ENCODE measurements at places on chromosomes 4 and X.
A peak's percentile ranks its signal among the peaks of the same experiment; 100 is the strongest.

DNA sequence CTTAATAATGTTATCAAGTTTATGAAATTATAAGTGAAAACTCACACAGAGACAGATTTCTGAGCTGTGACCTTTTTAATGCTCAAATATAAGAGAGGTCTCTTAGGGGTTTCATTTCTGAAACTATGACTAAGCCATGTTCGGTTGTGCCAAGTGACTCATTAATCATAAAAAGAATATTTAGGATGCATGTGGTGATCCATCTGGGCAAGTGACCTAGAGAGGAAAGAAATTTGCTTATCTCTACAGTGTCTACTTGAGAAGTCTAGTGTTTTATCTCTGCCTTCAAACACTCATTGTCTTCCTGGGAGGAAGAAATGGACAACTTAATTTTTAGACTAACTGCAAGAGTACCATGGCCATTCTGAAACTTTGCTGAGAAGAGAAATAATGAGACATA, 545.3 kb upstream of the GRID2 start:
- no peak for DNase-seq

DNA sequence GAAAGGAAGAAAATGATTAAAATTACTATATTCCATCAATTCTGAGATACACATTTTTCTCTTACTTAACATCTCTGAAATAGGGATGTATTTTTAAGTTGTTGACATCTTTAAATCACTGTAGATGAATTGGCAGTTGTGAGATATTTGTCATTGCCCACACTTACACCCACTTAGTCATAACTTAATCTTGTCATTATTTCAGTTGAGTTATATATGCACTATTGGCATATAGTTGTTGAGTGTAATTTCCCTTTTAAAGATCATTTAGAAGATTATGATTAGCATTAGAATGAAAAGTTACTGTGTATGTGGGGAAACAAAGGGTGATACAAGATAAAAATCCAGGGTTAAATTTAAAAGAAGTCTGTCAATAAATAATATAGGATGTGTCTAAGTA, 2.2 kb downstream of the AIMP1 start:
- DNase-seq: no peak

DNA sequence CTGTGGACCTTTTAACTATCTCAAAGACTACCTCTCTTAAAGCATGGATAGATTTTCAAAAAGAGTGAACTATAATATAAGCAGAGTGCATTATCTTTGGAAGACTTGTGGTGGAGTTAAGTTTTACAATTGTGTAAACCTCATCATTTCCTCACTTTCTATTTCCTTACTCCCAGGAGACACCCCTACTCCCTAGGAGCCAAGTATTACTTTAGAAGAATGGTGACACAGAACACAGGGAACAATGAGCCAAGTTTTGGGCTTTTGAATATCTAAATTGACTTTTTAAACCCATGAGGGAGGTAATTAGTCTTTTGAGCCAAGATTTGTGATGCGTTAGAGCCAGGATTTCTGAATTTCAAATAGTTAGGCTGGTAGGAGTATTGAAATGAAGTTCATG, 78.9 kb upstream of the UNC5C start:
- no peak for DNase-seq

DNA sequence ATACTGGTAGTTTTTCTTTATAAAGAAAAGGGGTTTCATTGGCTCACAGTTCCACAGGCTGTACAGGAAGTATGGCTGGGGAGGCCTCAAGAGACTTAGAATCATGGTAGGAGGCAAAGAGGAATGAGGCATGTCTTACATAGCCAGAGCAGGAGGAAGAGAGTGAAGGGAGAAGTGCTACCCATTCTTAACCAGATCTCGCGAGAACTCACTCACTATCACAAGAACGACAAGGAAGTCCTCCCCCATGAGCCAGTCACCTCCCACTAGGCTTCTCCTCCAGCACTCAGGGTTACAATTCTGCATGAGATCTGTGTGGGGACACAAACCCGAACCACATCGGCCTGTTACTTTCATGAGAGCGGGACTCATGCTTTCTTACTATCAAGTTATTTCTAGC, 240.5 kb downstream of the TENM3 start:
- DNase-seq: no peak

DNA sequence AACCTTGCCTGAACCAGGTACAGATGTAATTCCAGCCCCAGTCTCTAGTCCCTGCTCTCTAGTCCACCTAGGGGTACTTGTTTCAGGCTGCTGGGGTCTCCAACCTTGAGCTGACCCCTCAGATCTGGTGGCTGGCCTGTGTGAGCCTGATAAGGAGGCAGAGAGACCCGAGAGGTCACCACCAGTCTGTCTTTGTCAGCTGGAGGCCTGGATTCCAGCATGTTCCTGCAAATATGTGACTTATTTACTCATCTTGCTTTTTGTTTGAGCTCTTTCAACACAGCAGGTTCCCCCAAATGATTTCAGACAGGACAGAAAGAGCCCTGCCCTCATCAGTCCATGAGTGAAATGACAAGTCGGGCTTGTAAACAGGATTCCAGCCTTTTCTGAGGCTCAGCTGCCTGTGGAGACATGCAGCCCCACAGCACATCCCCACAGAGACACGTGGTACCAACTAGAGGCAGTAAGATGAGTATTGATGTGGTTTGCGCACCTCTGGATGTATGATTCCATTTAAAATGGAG, 37.5 kb upstream of the STK26 start:
- DNase-seq: peak; percentile 3

DNA sequence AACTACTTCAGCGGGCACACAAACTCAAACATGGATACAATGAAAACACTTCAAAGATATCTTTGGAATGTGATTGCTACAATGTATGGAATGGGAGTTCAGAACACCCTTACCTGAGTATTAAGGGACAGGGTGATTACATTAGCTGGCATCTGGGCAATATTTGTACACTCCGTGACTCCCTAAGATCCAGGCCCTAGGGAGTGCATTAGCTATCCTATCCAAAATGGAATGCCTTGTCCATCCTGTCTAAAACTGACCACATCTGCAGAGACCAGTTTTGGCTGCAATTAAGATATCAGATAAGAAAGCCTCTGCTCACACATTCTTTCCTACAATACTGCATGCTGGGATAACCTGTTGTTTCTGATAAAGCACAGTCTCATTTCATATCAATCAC, 176.6 kb upstream of the EMCN start:
- DNase-seq: no peak

Measured in erythroblast (primary cell).